ENCODE measurements at places on chromosomes 4 and X.

DNA sequence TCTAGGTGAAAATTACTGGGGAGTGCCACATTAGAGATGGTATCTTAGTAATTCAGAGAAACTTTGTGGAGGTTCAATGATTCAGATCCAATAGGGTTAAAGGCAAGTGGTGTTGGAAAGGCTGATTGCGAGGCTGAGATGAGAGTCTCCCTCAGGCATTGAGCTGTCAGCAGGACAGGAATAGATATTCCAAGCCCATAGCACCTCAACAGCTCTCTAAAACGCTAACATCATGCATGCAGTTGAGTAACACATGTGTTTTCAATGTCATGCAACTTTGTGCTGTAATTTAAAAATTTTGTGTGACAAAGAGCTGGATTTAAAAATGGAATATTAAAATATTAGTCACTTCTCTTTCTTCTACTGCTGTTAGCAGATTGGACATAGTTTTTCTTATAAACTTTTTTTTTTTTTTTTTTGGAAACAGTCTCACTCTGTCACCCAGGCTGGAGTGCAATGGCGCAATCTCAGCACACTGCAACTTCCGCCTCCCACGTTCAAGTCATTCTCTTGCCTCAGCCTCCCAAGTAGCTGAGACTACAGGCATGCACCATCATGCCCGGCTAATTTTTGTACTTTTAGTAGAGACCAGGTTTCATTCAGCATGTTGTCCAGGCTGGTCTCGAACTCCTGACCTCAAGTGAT is 173.5 kb upstream of the C1QTNF7 start:
- DNase-seq: no peak

DNA sequence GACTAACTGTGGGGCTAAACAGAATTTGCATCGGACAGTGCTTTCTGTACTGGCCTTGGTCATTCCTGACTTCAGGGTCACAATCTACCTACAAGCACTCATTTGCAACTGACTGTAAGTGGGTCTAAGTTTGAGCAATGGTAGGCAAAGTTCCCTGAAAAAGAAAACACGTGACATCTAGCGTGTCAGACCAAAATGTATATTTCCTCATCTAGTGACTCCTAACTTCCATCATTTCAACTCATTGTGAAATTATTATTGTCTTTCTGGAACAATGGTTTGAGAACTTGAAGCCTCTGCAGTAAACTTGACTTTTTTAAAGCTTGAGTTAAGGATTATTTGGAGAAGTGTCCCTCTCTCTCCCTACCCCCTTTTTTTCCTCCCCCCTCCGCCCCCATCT is 113.6 kb downstream of the MID1 start:
- no peak for DNase-seq

GRCh38 chr4:3205995-3206394 is 43.0 kb upstream of the MSANTD1 start:
- DNase-seq: no peak

DNA sequence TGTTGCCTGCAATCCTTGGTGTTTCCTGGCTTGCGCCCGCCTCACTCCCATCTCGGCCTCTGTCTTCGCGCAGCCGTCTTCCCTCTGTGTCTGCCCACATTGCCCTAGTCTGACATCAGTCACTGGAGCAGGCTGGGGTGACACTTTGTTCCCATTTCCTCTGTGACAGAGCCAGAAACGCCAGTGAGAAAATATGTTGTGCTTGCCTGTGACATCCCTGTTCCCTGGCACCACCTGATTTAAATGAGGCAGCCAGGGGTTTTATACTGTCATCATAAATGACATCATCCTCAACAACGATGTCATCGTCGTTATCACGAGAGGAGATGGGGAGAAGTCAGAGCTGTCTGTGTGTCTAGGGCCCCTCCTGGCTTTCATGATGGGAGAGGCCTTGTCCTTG is 29.1 kb downstream of the ZNF185 start:
- no peak for DNase-seq

- no peak for DNase-seq
Observed at GRCh38 chrX:53330331-53330730, 48.9 kb upstream of the IQSEC2 start.

DNA sequence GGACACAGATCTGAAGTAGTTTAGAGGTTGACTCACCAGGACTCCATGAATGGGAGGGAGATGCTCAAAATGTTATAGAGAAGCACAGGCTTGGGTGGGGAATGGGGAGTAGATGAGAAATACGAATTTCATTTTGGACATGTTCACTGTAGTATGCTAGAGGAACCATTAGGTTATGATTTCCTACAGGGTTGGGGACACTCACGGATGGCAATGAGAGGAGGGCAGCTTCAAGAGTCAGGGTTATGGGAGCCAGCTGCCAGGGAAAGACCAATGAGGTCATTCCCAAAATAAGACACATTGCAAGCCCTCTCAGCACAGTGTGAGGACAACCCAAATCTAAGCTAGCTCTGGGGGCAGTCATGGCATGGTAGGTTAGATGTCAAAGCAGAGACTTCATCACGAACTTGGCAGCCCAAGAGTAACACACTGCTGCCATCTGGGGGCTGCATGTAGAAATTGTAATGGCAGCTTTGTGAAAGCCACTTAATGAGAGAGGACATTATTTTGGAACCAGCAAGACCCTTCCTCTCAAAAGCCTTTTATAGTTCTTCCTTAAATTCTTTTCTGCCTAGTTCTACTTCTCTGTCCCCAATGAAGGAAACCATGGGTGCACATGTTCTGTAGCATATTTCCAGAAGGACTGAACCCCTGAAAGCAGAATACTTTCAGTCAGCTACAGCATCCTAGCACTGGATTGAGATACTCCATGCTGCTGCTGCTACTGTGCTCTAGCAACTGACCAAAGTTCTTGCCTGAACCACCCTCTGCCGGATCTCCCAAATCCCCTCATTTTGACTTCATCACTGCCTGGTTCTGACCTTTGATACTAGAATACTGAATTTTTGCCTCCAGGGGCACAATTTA is 16.2 kb upstream of the ZCCHC12 start:
- no peak for DNase-seq

DNA sequence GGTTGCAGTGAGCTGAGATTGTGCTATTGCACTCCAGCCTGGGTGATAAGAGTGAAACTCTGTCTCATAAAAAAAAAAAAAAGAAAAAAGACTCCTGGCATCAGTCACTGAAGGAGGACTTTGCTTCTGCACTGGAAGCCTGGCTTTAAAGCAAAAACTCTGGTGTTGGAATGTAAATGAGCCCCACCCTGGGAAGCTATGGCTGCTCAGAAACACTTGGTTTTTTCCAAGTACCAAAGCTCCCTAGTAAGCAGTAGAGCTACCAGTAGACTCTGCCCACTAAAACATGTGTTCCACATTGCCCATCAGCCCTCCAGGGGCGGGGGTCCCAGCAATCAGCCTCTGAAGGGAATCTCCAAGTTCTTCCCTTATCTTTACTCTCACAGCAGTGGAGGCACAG is 154.4 kb downstream of the SHROOM3 start:
- no peak for DNase-seq

- no peak for DNase-seq
Observed at GRCh38 chr4:52157641-52158316, 106.7 kb downstream of the SPATA18 start.

GRCh38 chr4:52566136-52567031 is 92.7 kb downstream of the USP46 start:
- DNase-seq: no peak

- no peak for DNase-seq
Observed at GRCh38 chrX:17803449-17803848, 57.6 kb downstream of the RAI2 start.

DNA sequence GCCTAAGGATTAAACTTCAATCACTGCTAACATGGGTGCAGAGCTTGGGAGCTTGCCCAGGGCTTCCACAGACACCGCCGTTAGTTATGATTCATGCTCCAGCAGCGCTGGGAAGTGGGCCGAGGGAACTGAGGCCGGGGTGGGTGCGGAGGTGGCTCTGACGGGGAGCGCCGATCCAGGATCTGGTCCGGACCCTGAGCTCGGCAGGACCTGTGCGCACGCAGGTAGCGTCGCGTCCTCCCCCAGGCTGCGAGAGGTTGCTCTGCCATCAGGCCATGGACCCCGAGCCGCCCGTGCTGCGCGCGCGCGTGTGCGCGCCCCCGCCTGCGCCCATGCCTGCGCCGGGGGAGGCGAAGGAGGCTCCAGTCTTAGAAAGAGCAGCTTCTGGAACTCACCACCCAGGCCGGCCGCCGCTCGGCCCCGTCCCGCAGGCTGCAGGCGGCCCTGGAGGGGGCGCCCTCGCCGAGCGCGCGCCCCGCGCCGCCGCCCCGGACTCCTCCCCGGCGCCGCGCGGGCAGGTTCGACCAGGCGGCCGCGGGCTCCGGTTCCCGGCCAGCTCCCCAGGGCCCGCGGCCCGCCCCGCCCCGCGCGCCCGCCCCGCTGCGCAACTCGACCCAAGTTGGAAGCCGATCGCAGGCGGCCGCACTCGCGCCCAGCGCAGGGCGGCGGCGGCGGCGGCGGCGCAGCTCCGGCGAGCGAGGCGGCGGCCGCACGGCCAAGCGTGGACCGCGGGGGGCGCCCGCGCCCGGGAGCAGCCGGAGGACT is 732 bp upstream of the ADRA2C start:
- DNase-seq: no peak

DNA sequence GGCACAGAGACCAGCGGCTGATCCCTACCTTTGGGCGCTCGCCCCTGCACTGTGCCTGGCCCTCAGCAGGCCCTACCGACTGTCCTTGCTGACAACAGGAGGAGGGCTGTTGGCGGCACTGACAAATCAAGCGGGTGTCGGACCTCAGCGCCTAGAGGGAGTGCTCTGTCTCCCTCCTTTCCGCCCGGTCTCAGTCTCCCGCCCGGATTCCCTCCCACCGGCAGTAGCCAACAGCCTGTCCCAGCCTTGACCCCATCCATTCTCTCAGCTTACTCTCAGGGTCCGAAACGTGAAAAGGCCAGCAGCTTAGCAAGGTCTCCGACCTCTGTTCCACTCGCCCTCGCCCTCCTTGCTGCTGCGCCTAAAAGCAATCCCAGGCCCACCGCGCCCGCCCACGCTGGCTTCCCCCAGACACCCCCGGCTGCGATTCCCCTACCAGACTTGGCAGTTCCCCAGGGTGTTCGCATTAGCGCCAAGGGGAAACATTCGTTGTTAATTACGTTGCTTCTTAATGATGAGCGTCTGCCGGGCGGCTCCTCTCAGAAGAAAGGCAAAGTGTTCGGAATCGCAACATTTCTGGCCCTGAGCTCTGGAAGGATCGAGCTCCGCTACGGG is 96.2 kb downstream of the SOWAHB start:
- no peak for DNase-seq

GRCh38 chrX:124555036-124555595 is 208.8 kb downstream of the SH2D1A start:
- no peak for DNase-seq

GRCh38 chr4:44070843-44071242 is 377.8 kb downstream of the KCTD8 start:
- DNase-seq: no peak

DNA sequence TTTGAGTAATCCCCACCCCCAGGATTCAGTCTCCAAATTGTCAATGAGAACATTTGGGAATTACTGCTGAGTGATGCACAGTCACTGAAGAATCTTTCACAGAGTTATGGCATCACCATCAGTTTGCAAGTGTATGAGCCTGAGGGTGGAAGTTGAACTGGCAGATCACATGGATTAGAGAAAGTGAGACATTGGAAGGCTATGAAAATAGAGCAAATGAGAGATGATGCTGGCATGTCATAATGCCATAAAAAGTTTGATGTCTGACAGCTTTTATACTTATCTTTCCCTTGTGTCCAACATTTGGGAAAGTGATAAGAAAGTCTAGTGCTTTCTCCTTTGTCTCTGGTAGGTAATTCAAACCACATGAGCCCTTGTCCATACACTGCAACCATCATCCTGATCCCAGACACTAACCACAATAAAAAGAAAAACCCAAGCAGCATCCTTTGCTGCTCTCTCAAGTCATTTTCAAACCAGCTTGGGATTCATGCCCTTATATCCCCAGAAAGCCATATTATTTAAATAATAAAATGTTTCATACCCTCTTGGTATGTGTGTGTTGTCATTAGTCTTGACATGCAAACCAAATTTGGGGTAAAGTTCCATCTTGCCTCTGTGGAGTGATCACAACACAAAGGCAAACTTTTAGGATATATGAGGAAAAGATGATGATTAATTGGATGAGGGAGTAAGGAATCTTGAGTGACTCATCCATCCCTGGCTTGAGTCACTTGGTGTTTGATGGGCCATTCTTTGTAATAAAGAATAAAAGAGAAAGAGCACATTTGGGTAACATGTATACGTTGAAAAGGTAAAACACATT is 438.9 kb downstream of the GRXCR1 start:
- DNase-seq: no peak

DNA sequence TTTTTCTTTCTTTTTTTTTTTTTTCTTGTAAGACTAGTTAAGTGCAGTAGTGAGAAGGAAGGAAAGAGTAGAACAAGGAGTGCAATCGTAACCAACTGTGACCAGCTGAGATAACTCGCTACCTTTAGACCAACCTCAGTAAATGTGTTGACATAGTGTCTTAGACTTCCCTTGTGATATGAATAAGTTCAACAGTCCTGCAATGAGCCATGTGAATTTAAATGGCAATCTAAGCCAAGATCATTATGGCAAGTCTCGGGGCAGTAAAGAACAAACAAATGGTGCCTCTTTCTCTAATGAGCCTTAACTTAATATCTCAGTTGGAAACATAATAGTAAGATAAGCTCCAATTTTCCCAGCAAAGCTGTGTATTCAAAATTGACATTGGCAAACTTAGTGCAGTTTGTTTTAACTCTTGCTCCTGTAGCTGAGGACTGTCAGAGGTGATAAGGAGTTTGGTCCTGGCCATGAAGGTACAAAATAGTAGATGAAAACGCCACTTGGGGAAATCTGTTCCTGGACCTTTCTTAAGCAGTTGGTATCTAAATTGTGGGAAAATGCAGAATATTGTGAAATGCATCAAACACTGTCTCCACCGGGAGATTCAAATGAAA is 13.8 kb upstream of the RELL1 start:
- DNase-seq: no peak

GRCh38 chr4:83440148-83440814 is 15.3 kb downstream of the HELQ start:
- DNase-seq: no peak

- no peak for DNase-seq
Observed at GRCh38 chr4:74953647-74954046, 20.7 kb downstream of the PARM1 start.

- no peak for DNase-seq
Observed at GRCh38 chr4:2910409-2910808, 52.8 kb downstream of the NOP14 start.

DNA sequence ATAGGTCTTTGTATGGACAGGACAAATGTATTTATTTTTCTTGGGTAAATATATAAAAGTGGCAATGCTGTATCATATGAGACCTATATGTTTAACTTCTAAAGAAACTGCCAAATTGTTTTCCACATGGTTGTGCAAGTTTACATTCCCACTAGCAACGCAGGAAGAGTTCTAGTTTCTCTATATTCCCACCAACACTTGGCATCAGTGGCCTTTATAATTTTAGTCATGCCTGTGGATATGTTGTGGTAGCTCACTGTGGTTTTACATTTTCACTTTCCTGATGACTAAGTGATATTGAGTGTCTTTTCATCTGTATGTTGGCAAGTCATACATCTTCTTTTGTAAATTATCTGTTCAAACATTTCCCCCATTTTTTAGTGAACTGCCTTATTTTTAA is 126.0 kb downstream of the EMCN start:
- peak; percentile 2 for DNase-seq
